ENCODE measurements at places on chromosomes 4 and X.

- DNase-seq = no peak
These were observed 1168.8 kb upstream of the AGA start for GRCh38 chr4:178611062-178611461.

GRCh38 chr4:140174543-140174942, 20.6 kb upstream of the MAML3 start:
- DNase-seq = no peak

DNA sequence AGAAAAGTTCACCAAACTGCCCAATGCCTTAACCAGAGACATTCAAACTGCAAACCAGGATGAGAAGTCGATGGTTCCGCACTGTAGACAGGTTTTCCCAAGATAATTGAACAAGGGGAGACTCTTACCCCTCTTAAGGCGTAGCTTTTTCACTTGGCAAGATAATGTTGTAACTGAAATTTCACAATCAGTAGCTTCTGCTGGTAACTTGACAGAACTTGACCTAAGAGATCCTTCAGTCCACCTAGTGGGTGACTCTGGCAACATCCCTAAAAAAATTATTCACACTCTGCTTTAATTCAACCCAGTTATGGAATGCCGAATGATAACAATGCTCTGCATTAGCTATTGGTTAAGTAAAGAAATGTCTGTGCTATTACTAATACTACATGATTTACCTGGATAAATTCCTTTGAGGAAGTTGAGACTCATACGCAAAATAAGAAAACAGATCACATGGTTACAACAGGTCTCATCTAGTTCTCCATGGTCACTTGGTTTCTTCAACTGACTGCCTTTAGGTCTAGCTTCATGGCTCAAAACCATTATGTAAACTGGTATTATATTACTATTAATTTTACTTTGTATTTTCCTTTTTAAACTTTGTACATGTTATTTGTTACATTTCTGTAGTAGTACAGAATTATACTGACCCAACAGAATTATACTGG, 9.1 kb downstream of the ELF2 start:
- DNase-seq = no peak

DNA sequence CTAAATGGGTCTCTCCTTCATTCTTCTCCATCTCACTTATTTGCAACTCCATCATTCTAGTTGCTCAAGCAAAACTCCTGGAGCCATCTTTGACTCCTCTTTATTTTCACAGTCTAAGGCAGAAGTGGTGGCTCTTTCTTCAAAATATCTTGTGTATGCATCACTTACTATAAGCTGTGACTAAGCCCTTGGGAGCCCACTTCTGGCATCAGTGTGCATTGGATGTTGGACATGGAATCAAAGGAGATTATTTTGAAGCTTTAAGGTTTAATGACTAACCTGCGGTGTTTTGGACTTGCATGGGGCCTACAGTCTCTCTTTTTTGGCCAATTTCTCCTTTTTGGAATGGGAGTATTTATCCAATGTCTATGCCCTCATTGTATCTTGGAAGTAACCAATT, 276.8 kb downstream of the SPOCK3 start:
- no peak for DNase-seq

DNA sequence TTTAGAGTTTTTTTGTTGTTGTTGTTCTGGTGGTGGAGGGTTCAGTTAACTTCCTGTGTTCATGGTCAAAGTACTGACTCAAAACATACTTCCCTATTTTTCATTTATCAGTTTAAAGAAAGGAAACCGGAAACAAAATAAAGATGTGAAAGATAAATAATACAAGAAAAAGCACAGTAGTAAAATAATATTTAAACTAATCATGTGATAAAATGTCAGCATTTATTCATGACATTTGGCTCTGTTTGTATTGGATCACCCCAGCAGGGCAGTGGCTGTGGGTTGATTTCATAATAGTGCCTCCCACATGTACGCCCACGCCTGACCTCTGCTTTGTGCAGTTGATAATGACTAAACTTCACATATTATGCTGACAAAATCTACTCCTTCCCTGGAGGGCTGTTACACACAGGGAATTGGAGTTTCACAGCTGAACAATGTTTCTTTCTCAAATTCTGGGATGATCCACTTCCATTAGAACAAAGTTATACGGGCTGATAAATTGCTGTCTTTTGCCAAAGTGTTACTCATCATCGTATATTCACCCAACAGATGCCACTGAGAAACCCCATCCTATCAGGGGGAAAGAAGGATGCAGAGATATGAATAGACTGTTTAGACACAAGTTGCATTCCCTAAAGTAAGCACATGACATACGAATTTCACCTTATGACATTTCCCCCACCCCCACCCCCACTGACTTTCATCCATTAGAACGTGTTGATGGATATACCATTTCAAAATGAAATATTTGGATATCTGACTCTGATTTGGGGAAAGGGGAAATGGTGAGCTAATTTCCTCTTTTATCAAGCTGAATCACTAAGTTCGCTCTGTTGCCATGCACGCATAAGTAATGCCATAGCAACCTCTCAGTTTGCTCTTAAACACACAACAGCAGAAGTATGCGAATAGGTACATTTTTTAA, 48.3 kb downstream of the AMELX start:
- DNase-seq = no peak

- no peak for DNase-seq
These were observed 1.5 kb downstream of the NKX1-1 start for GRCh38 chr4:1404573-1405253.

- no peak for DNase-seq
These were observed 60.7 kb upstream of the KDR start for GRCh38 chr4:55186123-55186522.

- no peak for DNase-seq
These were observed 7.1 kb downstream of the EPGN start for GRCh38 chr4:74315376-74315775.

GRCh38 chr4:6391186-6391851, 81.1 kb downstream of the PPP2R2C start:
- no peak for DNase-seq

GRCh38 chr4:175944126-175944910, 121.3 kb upstream of the WDR17 start:
- no peak for DNase-seq

- no peak for DNase-seq
These were observed 194.7 kb downstream of the GALNTL6 start for GRCh38 chr4:172007889-172008288.

DNA sequence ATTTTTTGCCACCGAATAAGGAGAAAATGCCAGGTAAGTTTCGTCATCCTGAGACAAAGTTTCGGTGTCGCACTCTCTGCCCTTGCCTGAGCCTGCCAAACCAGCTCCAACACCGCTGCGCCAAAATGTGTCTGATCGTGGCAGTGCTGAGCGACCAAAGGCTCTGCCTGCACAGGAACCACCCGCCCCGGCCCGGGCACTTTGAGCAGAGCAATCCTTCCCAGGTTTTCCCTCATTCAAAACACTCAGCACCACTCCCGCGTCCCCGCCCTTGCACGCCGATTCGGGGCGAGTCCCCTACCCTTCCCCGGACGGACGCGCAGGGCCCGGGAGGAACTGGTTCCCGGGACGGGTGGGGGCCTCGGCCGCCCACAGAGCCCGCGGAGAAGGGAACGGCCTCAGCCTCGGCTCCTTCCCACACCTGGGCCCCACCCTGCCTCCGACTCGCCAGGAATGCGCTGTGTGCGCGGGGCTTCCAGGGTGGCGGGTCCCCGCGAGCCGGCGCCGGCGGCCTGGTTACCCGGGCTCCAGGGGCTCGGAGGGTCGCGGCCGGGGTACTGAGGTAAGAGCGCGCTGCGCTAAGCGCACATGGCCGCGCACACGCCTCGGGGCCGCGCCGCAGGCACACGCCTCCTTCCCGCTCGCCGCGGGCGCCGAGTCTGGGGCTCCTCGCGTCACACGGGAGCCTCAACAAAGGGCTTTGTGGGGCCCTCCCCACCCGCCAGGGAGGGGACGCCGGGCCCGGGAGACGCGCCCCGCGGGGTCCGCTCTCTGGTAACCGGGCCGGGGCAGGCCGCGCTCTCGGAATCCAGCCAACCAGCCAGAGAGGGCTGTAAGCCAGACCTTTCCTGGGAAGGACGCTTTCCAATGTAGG, at the start of gene C4orf36:
C4orf36 (minus strand) TSS at position 661 of the 874 bp plus-strand sequence. CDS start 902 bp downstream, outside the sequence.
- peak; percentile 18 for DNase-seq

GRCh38 chr4:8938623-8939022, 67.0 kb upstream of the HMX1 start:
- DNase-seq = no peak

DNA sequence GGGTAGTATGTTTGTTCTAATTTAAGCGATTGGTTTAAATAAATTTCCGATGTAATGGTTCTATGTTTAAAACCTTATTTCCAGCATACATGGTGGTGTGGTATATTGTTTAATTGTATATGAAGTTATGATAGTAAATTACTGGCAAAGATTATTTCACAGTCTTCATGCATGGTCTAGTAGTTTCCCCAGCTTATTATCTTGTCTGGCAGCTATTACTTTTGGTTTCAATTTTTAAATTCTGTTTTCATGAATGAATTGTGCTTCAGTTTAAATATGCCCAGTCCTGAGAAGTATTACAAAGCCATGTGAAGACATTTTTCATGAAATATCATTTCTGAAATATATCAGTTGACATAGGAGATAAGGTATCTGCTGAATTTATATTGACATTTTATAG, 6.3 kb downstream of the ALG13 start:
- no peak for DNase-seq

GRCh38 chrX:154712781-154713740, 37.8 kb downstream of the GAB3 start:
- DNase-seq = peak; percentile 12

- DNase-seq = no peak
These were observed 274.0 kb downstream of the CHIC1 start for GRCh38 chrX:73836956-73837477.

GRCh38 chr4:122309988-122310626, 68.7 kb upstream of the ADAD1 start:
- no peak for DNase-seq

DNA sequence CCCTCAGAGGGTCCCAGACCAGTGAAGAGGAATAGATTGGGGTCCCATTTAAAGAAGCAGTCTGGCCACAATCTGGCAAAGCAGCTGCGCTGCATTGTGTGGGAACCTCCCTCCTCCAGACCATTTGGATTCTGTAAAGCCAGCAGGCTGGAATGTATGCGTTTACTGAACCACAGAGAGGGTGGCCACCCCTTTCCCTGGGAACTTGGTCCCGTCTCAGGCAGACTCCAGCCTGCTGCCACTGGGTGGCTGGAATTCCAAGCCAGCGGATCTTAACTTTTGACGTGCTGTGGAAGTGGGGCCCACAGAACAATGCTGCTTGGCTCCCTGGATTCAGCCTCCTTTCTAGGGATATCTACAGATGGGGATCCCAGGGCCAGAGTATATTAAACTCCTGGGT, 307.2 kb downstream of the DACH2 start:
- DNase-seq = no peak

DNA sequence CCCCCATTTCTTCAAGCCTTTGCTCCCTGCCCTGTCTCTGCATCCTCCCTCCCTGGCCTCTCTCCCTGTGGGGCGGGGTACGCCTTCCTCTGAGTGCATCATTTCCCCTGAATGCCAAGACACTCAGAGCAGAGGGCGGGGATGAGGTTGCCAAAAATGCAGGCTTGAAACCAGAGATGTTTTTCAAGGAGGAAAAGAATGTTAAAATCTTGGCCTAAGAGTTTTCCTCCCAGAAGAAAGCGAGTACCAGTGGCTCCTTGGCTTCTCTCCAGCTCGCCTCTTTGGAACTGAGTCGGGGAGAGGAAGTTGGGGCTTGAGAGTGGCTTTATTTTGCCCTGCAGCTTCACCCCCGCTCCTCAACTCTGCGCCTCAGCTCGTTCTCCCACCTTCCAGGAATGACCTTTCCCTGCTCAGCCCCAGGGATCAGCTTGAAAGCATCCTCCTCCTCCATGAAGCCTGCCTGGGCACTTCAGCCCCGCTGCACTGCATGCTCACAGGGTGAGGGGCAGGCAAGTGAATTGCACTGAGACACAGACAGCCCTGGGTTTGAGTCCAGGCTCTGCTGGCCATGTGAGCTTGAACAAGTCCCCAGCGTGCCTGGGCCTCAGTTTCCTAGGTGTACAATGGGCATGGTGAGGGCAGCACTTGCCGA, 57.5 kb upstream of the SORCS2 start:
- no peak for DNase-seq

- no peak for DNase-seq
These were observed 69.2 kb downstream of the MTNR1A start for GRCh38 chr4:186486172-186486571.

GRCh38 chr4:105150503-105150902, 3.8 kb downstream of the TET2 start:
- DNase-seq = no peak

GRCh38 chrX:68989456-68989855, 160.6 kb downstream of the EFNB1 start:
- DNase-seq = no peak

GRCh38 chrX:57286507-57287251, at the start of gene FAAH2:
Gene FAAH2 (plus strand): TSS chrX:57286706. CDS start chrX:57286826, 120 bp downstream.
- peak; percentile 54 for DNase-seq

- no peak for DNase-seq
These were observed 370.3 kb upstream of the SMIM31 start for GRCh38 chr4:164383358-164384220.

DNA sequence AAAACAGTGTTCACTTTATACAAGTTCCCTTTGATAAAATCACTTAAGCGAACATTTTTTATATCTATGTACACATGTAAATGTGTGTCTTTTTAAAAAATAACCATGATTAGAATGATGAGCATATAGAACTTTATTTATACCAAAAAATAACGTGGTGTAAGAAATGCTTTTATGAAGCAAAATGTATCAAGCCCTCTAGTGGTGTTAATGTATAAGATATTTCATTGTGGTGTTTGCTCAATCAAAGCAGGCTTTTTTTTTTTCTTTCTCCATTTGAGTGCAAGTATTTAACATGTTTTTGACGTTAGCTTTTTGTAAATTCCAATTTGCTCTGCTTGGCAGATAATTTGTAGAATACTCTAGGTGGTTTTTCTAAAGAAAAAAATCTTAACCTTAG, 2092.4 kb upstream of the TENM3 start:
- no peak for DNase-seq

DNA sequence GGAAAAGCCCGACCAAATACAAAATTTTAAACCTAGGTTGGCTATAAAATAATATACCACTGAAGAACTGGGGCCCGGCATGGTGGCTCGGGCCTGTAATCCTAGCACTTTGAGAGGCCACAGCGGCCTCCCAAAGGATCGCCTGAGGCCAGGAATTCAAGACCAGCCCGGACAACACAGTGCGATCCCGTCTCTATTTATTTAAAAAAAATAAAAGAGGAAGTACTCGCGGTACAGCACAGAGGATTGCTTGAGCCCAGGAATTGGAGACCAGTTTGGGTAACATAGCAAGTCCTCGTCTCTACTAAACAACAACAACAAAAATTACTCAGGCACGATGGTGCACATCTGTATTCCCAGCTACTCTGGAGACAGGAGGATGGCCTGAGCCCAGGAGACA, 44.8 kb upstream of the CDKN2AIP start:
- DNase-seq = no peak

GRCh38 chr4:4759883-4760282, 99.6 kb upstream of the MSX1 start:
- no peak for DNase-seq

GRCh38 chr4:186644311-186644638, 79.4 kb downstream of the FAT1 start:
- DNase-seq = no peak

All from T-helper 17 cell (primary cell).